ENCODE measurements at places on chromosomes 2 and 18. TPM values are rescaled to one million over a fixed set of nuclear protein-coding genes. Genes with fewer than 3 reads are reported as not detected.

LRP2 gene
- not detected for total RNA-seq

C1GALT1C1L gene
- total RNA-seq = 3.7 TPM

KCNK3 gene
- 0.08 TPM for total RNA-seq

TWIST2 gene
- total RNA-seq = not detected

B3GNT7 gene
- total RNA-seq = 0.04 TPM

ATP6V1B1 gene
- 1.6 TPM for total RNA-seq

RIT2 gene
- total RNA-seq = not detected

SRD5A2 gene
- total RNA-seq = not detected
